GM18507 (cell line): ENCODE measurements at places on chromosomes 13 and 19.

DNA sequence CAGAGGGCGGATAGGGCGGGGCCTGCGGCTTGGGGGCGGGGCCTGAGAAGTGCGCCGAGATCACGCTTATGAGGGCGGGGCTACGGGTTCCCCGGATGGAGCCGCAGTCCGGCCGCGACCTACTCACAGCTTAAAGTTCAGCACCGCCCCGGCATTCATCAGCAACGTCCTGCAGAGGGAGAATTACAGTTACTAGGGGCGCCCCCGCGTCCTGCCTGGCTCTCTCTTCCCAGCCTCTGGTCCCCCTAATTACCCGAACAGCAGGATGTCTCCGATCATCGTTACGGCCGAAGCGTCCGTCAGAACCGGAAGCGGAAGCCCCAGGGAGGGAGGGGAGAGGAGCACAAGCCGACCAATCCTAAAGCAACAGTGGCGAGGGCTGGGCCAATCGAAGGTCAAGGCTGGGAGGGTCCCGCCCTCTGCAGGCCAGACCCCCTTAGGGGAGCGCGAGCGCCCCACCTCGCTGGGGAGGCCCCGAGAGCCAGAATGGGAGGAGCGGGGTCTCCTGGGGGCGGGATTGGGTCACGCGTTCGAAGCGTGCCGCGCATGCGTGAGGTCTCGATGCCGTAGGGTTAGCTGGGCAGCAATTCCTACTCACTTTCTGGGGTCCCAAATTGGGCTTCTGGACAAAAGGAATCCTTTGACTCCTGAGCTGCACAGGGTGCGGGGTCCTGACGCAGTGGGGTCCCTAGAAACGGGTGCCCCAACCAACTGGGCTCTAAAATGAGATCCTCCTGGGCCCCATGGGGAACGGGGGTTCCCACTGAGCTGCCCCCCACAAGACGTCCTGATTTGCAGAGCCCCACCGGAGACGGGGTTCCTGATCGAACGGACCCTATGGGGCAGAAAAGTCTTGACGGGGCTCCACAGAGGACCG, at the start of gene SMIM7:
TSS of gene SMIM7 (minus strand) at position 313 of the 877 bp plus-strand sequence. CDS start at position 279, 34 bp downstream.
- DNase-seq, result peak; percentile 97

DNA sequence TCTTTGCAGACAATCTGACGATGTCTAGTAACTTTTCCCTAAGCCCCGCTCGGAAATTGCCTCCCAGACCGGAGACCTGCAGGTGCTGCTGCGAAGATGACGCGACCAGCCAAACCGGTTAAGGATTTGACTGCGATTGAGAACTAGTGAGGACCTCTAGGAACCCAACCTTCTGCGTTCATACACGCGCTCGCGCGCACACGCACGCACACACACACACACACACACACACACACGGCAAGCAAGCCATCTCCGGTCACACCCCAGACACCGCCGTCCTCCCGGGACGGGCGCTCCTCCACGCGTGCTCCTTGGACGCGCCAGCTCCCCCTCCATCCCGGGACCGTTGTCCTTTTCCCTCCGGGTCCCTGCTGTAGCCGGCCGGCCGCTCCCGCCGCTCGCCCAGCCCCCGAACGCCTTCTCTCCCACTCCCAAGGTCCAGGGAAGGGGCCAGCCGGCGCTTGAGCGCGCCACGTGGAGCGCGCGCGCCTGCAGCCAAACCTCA, 1.2 kb downstream of the TBC1D4 start:
- DNase-seq, result no peak

- DNase-seq, result no peak
Observed at GRCh38 chr13:30529085-30529834, 63.5 kb upstream of the HMGB1 start.

- no peak for DNase-seq
Observed at GRCh38 chr13:41454170-41454569, 3.2 kb upstream of the RGCC start.
